Immature natural killer cell (primary cell): ENCODE measurements at places on chromosomes 13 and 19. TPM values are rescaled to one million over a fixed set of nuclear protein-coding genes. Genes with fewer than 3 reads are reported as not detected.
A peak's percentile ranks its signal among the peaks of the same experiment; 100 is the strongest.

The ZNF285 gene
- polyA plus RNA-seq: 0.32 TPM

The MYO1F gene
- 340 TPM for polyA plus RNA-seq

The ZNF805 gene
- polyA plus RNA-seq: 3.0 TPM

The TRPC4 gene
- polyA plus RNA-seq: not detected

The LATS2 gene
- 1.3 TPM for polyA plus RNA-seq

The KLF2 gene
- 55.0 TPM for polyA plus RNA-seq

The YJEFN3 gene
- 0.21 TPM for polyA plus RNA-seq

The PLVAP gene
- polyA plus RNA-seq: not detected

The TTYH1 gene
- 0.48 TPM for polyA plus RNA-seq

The PODNL1 gene
- polyA plus RNA-seq: not detected

The FSD1 gene
- polyA plus RNA-seq: 23.8 TPM

The SLAIN1 gene
- 19.7 TPM for polyA plus RNA-seq

The IZUMO2 gene
- not detected for polyA plus RNA-seq

The IRF3 gene
- 82.0 TPM for polyA plus RNA-seq

The TMTC4 gene
- 2.2 TPM for polyA plus RNA-seq

DNA sequence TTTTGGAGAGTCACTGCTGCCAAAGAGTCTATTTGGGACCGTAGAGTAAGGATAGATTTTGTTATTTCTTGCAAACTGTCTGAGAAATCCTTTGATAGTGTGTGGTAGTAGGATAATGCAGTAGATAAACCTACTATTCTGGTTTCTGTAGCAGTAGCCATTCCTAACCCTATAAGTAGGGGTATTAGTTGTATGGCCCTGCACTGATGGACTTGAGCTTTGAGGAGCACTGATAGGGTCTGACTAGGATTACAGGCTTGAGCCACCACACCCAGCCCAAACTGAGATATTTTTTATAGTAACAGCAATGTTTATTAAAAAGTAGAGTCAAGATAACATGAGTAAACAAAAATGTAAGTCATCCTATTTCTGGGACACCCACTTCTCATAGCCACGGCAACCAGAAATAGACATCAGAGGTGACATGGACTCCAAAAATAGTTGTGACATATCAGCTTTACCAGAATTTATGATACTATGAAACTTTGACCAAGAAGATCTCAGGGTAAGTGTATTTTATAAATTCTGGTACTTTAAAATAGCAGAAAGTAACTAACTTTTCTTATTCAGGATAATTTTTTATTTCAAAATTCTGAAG is 479.1 kb downstream of the SUCLA2 start:
- no peak for DNase-seq
- no peak overlapping the region for H3K27ac ChIP-seq
- no peak overlapping the region for H3K4me3 ChIP-seq
- H3K36me3 ChIP-seq: no peaks in the 10 kb centered on the region
- H3K27me3 ChIP-seq: no peaks in the 10 kb centered on the region

GRCh38 chr13:25406377-25406776 is 34.6 kb downstream of the ATP8A2 start:
- no peak overlapping the region for H3K4me3 ChIP-seq
- no peaks in the 10 kb centered on the region for H3K4me1 ChIP-seq
- DNase-seq: no peak
- no peaks in the 10 kb centered on the region for H3K36me3 ChIP-seq
- peaks cover 2% of the 10 kb centered on the region for H3K27me3 ChIP-seq
- no peak overlapping the region for H3K27ac ChIP-seq

- H3K27me3 ChIP-seq: peaks cover 8% of the 10 kb centered on the region
- peak overlapping the region; percentile 72 for H3K4me3 ChIP-seq
- H3K27ac ChIP-seq: no peak overlapping the region
- no peaks in the 10 kb centered on the region for H3K4me1 ChIP-seq
Observed at GRCh38 chr19:873084-873483, 13.6 kb downstream of the CFD start.

DNA sequence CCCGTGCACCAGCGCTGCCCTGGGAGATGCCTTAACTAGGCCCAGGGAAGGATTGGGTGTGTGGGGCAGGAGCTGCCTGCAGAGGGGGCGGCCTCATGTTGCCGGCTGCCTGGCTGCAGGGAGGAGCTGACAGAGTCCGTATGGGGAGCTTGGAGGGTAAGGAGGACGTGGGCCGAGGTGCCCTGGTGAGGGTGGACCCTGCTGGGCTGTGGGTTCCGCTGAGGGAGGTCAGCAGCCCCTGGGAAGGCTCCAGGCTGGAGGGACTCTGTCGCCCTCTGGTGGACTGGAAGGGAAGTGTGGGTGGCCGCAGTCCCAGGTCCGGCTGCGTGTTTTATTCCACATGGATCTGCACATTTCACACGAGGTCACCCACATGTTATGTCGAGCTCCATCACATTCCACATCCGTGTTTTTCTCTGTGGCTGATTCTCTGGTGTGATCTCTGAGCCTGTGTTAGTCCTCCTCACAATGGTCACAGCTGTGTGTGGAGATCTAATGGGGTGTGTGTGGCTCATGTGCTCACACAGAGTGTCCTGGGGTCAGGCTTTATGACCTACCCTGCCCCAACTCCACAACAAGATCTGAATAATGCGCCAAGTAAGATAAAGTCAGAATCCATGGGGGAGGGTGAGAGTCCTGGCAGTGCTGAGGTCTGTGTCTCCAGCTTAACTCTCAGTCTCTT is 1.8 kb upstream of the CEACAM8 start:
- peaks cover 8% of the 10 kb centered on the region for H3K27me3 ChIP-seq
- no peak overlapping the region for H3K27ac ChIP-seq
- H3K4me1 ChIP-seq: no peaks in the 10 kb centered on the region
- H3K36me3 ChIP-seq: no peaks in the 10 kb centered on the region

GRCh38 chr13:52848455-52849195 is at the start of gene PCDH8:
Gene PCDH8, minus strand, starts transcription at chr13:52848640. Its CDS starts 204 bp downstream, at chr13:52848436.
- H3K36me3 ChIP-seq: peaks cover 11% of the 10 kb centered on the region
- no peak for DNase-seq
- peaks cover 26% of the 10 kb centered on the region for H3K4me1 ChIP-seq
- peak within 1 kb of the TSS; percentile 62 for H3K4me3 ChIP-seq
- H3K27ac ChIP-seq: no peak within 1 kb of the TSS
- peaks cover 21% of the 10 kb centered on the region for H3K27me3 ChIP-seq

- no peak overlapping the region for H3K27ac ChIP-seq
- H3K27me3 ChIP-seq: no peaks in the 10 kb centered on the region
- no peak for DNase-seq
- H3K4me1 ChIP-seq: peaks cover 37% of the 10 kb centered on the region
- H3K4me3 ChIP-seq: no peak overlapping the region
- H3K36me3 ChIP-seq: peaks cover 8% of the 10 kb centered on the region
Observed at GRCh38 chr13:97460004-97460775, 26.2 kb downstream of the RAP2A start.

DNA sequence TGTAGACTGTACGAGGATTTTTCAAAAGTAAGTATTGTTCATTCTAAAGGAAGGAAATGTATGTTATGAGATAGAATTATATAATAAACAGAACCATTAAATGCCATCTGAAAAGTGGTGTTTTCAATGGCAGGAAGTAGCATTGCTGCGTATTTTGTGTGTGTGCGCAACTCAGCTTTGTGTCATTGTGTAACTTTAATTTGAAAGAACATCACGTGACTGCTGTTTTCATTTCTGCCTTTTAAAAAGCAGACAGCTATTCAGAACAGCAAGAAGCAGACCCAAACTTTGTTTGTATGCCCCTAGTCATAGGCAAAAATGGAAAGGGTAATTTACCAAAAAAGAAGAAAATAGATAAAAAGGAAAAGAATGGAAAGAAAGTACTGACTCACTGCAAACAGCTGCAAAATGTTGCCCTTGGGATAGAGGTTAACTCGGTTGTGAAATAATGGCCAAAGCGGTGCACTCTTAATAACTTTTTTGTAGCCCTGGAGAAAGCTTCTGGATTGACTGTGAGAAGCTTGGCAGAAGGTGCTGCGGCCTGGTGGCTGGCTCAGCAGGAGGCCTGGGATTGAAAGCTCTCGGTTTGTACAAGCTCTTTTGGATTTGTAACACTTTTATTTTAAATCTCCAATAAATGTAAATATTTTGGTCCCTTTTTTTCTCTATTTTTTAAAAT is 97.3 kb downstream of the GGACT start:
- H3K27ac ChIP-seq: peak overlapping the region; percentile 5
- peaks cover 2% of the 10 kb centered on the region for H3K27me3 ChIP-seq
- no peak for DNase-seq
- H3K4me3 ChIP-seq: no peak overlapping the region
- H3K4me1 ChIP-seq: peaks cover 33% of the 10 kb centered on the region

GRCh38 chr19:38047641-38048040 is 140.6 kb downstream of the SIPA1L3 start:
- no peaks in the 10 kb centered on the region for H3K36me3 ChIP-seq
- peaks cover 4% of the 10 kb centered on the region for H3K27me3 ChIP-seq
- no peak for DNase-seq
- H3K27ac ChIP-seq: peak overlapping the region; percentile 96

- H3K27me3 ChIP-seq: peaks cover 2% of the 10 kb centered on the region
- no peaks in the 10 kb centered on the region for H3K4me1 ChIP-seq
- no peak for DNase-seq
- no peak overlapping the region for H3K27ac ChIP-seq
- H3K36me3 ChIP-seq: no peaks in the 10 kb centered on the region
Observed at GRCh38 chr13:110509971-110510786, 51.3 kb downstream of the RAB20 start.

GRCh38 chr13:35741657-35742056 is 265.2 kb upstream of the MAB21L1 start:
- no peaks in the 10 kb centered on the region for H3K27me3 ChIP-seq
- no peaks in the 10 kb centered on the region for H3K4me1 ChIP-seq
- no peak overlapping the region for H3K27ac ChIP-seq
- DNase-seq: no peak
- H3K36me3 ChIP-seq: no peaks in the 10 kb centered on the region
- H3K4me3 ChIP-seq: no peak overlapping the region

GRCh38 chr19:29644210-29644609 is 21.1 kb upstream of the PLEKHF1 start:
- no peak overlapping the region for H3K4me3 ChIP-seq
- peaks cover 5% of the 10 kb centered on the region for H3K27me3 ChIP-seq
- no peak overlapping the region for H3K27ac ChIP-seq
- no peak for DNase-seq

DNA sequence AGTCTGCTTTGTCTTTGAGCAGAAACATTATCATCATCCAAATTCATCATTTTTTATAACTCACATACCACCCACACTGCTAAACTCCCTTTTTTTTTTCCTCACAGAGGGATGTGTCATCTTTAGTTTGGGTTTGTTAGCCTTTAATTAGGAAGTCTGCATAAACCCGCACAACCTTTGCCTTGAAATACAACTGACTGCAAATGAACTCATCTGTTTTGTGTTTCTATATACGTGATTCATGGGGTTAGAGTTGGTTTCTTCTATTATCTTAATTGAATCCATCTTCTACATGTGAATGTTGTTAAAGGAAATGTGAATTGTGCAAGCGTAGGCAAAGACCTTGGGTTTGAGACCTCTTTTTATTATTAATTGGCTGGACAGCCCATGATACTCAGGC is 102.7 kb downstream of the SLAIN1 start:
- no peak for DNase-seq
- no peak overlapping the region for H3K27ac ChIP-seq
- H3K4me1 ChIP-seq: no peaks in the 10 kb centered on the region
- no peak overlapping the region for H3K4me3 ChIP-seq
- H3K36me3 ChIP-seq: no peaks in the 10 kb centered on the region
- peaks cover 7% of the 10 kb centered on the region for H3K27me3 ChIP-seq

DNA sequence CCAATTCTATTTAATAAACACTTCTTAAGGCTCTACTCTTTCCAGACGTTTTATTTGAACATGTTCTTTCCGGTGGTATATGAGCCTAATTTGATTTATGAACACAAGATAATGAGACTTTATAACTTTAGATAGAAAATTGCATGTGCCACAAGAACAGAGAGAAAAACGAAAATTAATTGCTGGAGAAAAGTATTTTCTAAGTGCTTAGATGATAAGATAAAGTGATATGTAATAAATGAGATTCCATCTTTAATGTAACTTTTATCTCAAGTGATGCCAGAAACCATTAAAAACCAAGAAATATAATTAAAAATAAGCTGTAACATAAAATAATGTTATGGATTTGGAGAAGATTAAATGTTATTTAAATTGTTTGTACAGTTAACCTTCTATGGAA is 33.2 kb upstream of the KL start:
- no peak for DNase-seq
- no peaks in the 10 kb centered on the region for H3K4me1 ChIP-seq
- peaks cover 2% of the 10 kb centered on the region for H3K27me3 ChIP-seq
- H3K27ac ChIP-seq: no peak overlapping the region
- H3K4me3 ChIP-seq: no peak overlapping the region

GRCh38 chr19:18306888-18307260 is 16.0 kb downstream of the LSM4 start:
- H3K4me3 ChIP-seq: peak overlapping the region; percentile 51
- DNase-seq: no peak
- peaks cover 28% of the 10 kb centered on the region for H3K27me3 ChIP-seq
- peak overlapping the region; percentile 90 for H3K27ac ChIP-seq
- H3K4me1 ChIP-seq: peaks cover 39% of the 10 kb centered on the region

- no peak within 1 kb of the TSS for H3K4me3 ChIP-seq
- peaks cover 6% of the 10 kb centered on the region for H3K27me3 ChIP-seq
Observed at GRCh38 chr19:5567360-5567969, at the start of gene TINCR. Gene TINCR, minus strand, starts transcription at chr19:5567953.

DNA sequence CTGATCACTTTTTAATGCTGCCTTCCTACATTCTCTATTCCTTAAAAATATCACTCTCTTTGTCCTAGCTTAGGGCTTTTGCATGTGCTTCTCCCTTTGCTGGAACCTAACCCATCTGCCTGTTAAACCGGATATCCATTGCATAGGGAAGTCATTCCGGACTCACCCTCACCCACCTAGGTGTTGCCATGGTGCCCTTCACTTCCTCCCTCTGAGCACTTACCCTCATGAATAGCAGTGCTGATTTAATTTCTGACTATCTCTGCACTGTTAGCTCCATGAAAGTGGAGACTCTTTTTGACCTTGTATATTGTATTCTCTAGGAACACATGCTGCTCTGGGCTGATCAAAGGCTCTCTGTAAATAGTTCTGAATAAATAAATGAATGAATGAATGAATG is 401.9 kb downstream of the PCDH20 start:
- no peak for DNase-seq
- H3K4me1 ChIP-seq: no peaks in the 10 kb centered on the region
- H3K27me3 ChIP-seq: no peaks in the 10 kb centered on the region
- no peak overlapping the region for H3K27ac ChIP-seq
